ENCODE measurements at places on chromosomes 7 and 10. TPM values are rescaled to one million over a fixed set of nuclear protein-coding genes. Genes with fewer than 3 reads are reported as not detected.
A peak's percentile ranks its signal among the peaks of the same experiment; 100 is the strongest.

DNA sequence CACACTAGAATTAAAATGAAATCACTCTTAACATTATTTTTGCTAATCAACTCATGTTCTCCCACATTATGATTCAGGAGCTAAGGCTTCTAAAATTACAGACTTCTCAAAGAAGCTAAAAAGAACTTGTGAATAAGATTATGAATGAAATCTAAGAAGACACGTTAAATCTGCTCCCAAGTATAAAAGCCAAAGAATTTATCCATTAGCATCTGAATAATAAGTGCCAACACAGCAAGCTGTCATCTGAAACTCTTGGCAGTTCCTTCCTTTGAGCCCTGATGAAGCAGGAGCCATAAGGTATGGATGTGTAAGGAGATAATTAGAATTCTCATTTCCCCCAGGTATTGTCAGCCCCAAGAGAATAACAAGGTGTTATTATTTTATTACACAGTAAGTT lies 50.3 kb downstream of the TPK1 start:
- DNase-seq: no peak

DNA sequence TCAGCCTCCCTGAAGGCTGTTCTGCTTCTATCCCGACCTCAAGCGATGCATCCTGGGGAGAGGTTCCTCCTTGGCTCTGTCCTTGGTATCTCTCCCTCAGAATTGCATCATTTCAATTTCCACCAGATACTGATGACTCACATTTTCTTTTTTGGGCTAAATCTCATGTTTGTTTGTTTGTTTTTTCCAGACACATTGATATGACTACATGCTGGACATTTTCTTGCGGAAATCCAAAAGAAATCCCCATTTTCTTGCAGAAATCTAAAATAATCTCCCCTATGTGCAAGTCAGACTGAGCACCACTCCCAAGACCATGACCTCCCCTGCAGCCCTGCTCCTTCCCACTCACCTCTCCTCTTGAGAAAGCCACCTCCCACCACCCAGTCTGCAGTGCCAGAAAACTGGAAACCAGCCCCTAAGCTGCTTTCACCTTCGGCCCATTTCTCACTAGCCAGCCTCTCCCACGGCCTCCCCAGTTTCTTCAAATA lies 260.2 kb upstream of the PRKCQ start:
- DNase-seq: no peak

DNA sequence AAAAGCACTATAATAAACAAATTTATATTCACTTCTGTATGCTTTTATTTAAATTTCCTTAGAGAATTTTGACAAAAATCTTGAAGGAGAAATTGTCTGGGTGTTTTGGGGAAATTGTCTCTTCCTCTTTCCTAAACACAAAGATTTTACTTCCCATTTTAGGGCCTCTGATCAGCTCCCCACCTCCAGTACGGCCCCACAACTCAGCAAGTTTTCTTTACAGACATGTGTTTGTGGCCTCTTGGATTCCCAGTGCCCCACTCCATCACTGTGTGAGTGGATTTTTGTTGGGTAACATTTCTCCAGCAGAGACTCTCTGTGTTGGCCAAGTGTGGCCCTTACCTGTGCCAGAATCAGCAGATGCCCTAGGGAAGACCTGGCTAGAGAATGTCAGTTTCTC lies 182.8 kb upstream of the CDC14C start:
- DNase-seq: no peak

DNA sequence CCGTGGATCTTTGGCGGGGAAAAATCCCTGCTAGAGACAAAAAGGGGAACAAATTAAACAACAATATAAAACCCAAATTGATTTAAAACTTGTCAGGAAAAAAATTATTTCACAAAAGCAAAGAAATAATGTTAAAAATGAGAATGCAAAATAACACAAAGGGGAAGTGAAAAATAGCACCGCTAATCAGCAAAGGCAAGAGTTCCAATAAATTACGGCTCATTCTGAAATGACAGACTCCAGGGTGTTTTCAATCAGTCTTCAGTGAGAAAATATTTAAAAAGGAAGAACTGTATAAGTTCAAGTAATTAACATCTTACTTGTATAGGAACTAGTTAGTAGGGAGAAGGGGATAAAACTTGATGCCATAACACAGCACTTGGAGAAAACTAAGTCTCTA lies 336.8 kb downstream of the LRRTM3 start:
- DNase-seq: no peak

GRCh38 chr7:81648716-81649115 lies 121.1 kb downstream of the HGF start:
- no peak for DNase-seq

- DNase-seq: no peak
Measured at GRCh38 chr7:46357290-46357689, 436.2 kb upstream of the IGFBP3 start.

- DNase-seq: no peak
Measured at GRCh38 chr10:7206412-7207100, 204.3 kb downstream of the SFMBT2 start.

DNA sequence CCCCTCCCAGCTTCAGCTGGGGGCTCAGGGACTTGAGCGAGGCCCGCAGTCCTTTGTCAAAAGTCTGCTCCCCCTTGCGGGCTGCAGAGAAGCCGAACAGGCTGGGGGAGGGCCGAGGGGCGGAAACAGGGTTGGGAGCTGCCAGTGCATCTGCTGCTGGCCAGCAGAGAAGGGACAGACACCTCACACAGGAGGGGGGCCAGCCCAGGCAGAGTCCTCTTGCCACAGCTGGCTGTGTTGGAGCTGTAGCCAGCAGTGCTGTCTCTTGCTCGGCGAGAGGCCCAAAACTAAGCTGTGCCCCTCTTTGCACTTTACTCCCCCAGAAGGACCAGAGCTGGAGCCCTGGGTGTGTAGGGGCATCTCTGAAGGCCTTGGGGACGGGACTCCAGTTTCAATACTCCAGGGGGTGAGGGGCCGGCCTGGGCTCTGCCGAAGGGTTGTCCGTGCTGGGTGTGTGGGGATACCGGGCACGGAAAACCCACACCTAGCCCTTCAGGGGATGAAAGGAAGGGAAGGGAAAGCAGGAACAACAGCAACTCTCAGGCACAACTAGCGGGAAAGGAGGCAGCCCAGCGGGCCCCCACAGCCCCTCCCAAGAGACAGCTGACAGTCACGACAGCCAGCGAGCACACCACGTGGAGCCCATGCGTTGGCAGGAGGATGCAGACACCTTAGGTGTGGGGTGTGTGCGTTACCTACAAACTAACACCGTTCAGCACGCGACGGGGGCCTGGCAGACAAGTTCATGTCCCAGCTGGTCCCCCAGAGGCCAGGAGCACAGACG lies 17.8 kb downstream of the YKT6 start:
- no peak for DNase-seq

- no peak for DNase-seq
Measured at GRCh38 chr7:28747404-28747803, 210.7 kb downstream of the TRIL start.

- DNase-seq: no peak
Measured at GRCh38 chr10:104437226-104437625, 83.6 kb downstream of the CFAP58 start.

GRCh38 chr7:123034106-123034505 lies 38.6 kb upstream of the TAS2R16 start:
- no peak for DNase-seq

- DNase-seq: no peak
Measured at GRCh38 chr10:4294996-4295792, 510.2 kb upstream of the KLF6 start.

DNA sequence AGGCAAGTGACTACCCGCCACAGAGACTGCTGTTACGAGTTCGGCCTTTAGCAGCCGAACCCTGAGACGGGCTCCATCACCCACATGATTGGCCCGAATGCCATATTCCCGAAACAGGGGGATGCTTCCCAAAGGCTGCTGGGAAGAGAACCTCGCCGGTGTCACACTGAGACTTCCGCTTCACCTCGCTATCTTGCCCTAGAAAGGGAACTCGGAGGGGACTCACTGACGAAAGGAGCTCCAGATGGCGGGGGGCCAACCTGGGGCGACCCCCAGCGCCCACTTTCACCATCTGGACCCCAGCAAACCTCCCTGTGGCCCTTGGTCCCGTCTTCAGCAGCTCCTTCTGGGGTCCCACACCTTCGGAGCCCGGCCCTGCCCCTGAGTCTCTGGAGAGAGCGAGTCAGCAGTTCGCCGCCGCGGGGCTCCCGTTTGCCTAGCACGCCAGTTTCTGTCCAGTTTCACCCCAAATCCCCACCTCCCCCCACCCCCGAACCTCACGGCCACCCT lies 529 bp downstream of the HPS1 start:
- no peak for DNase-seq

GRCh38 chr7:144656965-144657517 lies 178.8 kb downstream of the TPK1 start:
- DNase-seq: no peak

GRCh38 chr10:103905441-103905840 lies 12.5 kb downstream of the STN1 start:
- no peak for DNase-seq

- peak; percentile 62 for DNase-seq
Measured at GRCh38 chr7:1124816-1125602, 35.0 kb downstream of the ZFAND2A start.

PLEKHA8 gene
- total RNA-seq: 7.1 TPM

TDRD1 gene
- total RNA-seq: 0.40 TPM

WIPF3 gene
- total RNA-seq: 1.4 TPM

FXYD4 gene
- not detected for total RNA-seq
